T follicular helper cell (primary cell): ENCODE measurements at places on chromosomes 1 and 21.
A peak's percentile ranks its signal among the peaks of the same experiment; 100 is the strongest.

DNA sequence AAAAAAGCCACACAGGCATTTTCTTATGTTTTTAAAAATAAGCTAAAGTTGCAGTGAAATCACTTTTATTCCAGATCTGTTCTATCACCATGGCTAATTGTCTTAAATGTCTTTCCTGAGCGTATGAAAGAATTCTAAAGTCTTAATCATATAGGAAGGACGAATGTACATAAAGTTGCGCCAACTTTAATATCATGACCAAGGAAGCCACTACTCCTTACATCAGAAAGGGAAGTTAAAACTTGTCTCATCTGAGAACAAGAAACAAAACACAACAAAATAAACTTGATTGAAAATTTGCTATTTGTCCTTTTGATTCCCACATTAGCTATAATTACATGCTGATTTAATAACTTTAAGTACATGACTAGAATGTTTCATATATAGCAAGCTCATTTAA, 26.5 kb downstream of the CNIH4 start:
- no peak for DNase-seq

DNA sequence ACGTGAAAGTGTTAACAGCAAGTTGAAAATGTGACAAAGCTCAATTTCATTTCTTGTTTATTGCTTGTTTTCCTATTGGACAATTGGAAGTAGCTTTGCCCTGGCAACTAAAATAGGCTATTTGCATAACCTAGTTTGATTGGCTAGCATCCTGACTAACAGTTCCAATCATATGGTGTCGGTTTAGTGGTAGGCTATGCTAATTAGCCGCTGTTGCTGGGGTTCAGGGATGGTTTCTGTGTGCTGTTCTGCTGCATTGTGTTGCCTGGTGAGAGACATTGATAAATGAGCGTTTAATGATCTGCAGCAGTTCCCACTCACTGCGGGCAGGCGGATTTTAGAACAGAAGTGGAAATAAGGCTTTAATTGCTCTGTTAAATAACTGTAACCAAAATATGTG, 68.5 kb downstream of the DYRK1A start:
- peak; percentile 10 for DNase-seq

- DNase-seq = no peak
These were observed 164.1 kb downstream of the GALNT2 start for GRCh38 chr1:230230948-230231773.

DNA sequence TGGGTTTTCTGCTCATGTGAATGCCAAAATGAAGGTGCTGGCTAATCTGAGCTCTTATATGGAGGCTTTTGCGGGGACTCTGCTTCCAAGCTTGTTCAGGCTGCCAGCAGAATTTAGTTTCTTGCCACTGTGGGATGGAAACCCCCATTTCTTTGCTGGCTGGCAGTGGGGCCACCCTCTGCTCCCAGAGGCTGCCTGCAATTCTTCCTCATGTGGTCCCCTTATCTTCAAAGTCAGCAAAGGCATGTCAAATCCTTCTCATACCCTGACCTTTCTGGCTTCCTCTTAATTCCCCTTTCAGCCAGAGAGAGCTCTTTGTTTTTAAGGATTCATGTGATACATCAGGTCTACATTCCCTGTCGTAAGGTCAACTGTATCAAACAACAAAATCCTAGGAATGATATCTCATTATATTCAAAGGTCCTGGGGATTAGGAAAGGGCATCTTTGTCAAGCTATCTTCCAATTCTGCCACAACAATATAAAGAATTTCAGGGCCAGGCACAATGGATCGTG, 5.2 kb upstream of the GPR161 start:
- no peak for DNase-seq

GRCh38 chr1:1132956-1133750, 17.3 kb upstream of the C1orf159 start:
- no peak for DNase-seq

DNA sequence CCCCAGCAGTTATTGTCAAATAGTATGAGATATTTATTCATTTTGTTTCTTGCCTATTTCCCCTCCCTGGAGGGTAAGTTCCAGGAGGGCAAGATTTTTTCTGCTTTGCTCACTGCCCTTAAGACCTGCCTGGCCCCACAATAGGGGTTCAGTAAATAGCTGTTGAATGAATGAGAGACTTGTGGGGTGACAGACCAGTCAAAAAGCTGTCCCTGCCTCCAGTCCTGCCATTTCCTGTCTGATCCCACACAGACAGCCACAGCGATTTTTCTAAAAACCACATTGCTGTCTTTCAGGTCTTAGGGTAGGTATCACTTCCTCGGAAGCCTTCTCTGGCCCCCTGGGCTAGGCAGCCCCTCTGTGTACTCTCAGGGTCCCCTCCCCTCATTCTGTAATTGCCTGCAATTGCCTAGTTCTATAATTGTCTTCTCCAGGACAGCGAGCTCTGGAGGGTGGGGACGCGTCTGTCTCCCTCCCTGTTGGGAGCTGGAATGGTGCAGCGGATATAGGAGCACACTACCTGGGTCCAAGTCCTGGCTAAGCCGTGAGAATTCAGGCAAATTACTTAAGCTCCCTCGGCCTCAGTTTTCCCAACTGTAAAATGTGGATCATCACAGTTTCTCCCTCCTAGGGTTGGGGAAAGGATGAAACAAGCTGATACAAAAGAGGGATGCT, 1.8 kb upstream of the EXTL1 start:
- DNase-seq = no peak

- no peak for DNase-seq
These were observed 34.0 kb upstream of the RUNX3 start for GRCh38 chr1:24963943-24964693.

GRCh38 chr1:179082333-179082998, 596 bp downstream of the TOR3A start:
- peak; percentile 21 for DNase-seq

GRCh38 chr21:44792702-44793591, 8.7 kb downstream of the UBE2G2 start:
- peak; percentile 30 for DNase-seq

DNA sequence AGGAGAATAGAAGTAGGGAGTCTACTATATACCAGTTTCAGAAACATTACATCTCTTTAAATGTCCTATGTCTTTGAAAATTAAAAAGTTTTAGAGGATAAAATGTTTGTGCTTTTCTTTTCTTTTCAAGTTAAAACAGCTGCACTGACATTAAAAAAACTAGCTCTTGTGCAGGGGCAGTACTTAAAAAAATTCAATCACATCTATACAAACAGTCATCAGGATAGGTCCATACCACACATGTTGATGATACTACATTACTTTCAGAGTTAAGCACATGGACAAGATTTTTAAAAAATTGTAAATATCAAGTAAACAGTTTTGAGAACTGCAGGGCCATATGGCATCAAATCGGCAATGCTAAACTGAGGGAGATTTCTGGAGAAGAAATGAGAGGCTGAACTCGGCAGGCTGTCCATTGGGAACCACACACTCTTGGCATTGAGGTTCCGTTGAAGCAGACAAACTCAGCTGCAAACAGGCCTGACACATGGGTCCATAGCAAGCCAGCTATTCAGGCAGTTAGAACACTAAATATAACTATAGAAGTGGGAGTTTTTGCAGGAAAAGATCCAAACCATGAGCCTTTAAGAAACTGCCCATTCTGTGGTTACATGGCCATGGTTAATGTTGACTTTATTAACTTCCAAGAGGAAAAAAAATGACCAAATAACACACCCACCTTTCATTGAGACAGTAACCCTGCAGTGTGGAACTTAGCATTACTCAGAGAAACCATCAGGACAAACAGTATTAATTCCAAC, 84.5 kb upstream of the BCL10 start:
- no peak for DNase-seq

GRCh38 chr1:101474039-101474665, 237.3 kb downstream of the S1PR1 start:
- no peak for DNase-seq

DNA sequence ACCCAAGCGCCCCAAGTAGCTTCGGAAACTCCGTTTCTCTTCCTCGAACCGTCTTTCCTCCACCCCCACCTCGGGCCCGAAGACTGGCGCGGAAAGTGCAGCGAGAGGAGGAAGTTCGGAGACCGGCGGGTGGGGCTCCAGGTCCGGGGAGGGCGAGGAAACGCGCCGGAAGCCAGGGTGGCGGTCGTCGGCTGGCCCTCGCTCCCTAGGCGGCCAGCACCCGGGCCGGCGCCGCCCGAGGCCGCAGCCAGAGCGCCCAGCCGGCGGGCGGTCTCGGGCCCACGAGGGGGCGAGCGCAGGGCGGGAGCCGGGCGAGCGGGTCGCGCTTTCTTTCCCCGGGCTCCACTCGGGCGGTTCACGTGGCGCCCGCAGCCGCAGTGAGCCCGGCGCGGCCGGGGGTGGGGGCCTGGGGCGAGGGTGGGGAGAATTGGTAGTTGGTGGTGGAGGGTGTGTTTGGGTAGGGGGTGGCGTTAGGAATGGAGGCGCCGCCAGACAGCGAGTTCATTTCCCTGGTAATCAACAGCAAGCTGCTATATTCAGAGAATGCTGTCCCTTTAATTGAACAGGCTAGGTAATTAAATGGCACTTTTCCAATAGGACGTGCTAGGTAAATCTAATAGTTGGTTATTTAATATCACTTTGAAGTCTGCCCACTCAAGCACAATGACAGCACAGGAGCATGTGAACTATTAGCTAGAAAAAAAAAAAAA, 6.7 kb downstream of the LMO4 start:
- peak; percentile 28 for DNase-seq

DNA sequence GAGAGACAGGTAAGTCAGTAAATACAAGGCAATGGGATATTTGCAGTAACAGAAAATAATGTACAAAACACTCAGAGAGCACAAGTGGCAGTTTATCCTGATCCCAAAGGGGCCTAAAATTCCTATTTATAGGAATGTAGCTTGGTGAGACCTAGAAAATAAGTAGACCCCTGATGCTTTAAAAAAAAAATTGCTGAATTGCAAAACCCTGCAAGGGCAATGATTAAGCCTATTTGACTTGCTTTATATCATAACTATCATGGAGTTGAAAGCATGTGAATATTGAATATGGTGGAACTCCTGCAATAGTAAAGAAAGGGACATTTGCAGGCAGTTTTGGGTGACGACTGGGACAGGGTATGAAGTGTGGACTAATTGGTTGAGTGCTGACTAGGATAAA, 101.9 kb upstream of the C1orf21 start:
- DNase-seq = no peak

GRCh38 chr1:244957525-244957924, 93.2 kb upstream of the HNRNPU start:
- DNase-seq = no peak

GRCh38 chr1:59409549-59409948, 112.7 kb downstream of the FGGY start:
- DNase-seq = no peak

DNA sequence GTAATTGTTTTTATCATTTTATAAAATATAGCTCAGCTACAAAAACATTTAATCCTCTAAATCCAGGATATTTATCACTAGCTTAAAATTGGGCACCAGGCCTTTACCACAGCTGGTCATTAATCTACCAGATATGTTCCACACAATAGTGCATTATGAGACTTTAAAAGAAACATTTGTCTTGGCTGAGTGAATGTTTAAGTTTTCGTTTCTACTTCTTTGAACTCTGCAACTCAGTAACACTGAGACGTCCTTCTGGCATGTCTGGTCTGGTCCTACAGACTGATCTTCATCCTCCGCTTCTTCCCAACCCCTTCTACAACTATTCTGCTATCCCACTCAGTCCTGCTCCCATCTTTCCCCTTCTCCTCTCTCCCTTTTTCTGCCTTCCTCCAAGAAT, 296.2 kb downstream of the NEGR1 start:
- DNase-seq = no peak

- DNase-seq = no peak
These were observed 18.3 kb downstream of the IFI44 start for GRCh38 chr1:78667939-78668338.

DNA sequence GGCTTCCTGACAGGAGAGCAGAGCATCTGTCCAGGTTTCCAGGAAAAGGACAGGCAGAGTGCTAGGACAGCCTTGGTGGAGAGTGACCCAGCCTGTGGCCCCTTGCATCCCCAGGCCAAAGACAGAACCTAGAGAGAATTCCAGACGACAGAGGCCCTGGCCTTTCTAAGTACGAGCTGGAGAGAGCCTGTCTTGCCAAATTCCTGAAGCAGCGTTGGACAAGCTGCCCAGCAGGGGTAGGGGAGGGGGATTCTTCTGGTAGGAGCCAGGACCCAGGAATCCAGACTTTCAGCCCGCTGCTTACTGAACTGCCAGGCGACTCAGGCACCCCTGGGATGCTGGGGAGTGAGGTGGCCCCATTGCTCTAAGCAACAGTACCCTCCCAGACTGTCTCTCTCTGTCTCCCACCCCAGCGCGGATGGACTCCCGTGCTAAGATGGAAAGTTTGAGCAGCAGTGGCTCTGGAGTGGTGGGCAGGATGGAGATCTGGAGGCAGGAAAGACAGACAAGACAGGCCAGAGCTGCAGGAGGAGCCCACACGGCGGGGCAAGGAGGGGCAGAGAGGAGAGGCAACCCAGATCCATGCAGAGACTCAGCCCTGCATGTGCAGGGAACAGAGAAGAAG, 8.8 kb upstream of the PEAR1 start:
- no peak for DNase-seq

DNA sequence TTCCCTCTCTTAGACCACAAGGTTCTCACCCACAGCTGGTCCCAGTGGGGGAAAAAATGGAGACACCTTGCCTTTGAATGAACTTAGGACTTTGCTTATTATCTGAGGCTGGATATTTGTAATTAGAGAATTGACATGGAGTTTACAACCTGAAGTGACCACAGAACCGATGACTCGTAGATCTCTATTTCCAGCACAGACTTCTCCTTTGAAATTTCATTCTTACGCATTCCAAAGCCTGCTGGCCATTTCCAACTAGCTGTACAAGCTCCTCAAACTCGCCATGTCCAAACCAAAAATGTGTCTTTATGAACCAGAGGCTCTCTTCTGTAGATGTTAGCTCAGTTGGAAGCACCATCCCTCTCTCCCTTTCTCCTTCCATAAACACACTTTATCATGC, 12.0 kb downstream of the RAB7B start:
- no peak for DNase-seq

GRCh38 chr1:43256675-43257570, 12.9 kb upstream of the TMEM125 start:
- DNase-seq = no peak

GRCh38 chr1:43843684-43844083, 89.9 kb upstream of the ARTN start:
- no peak for DNase-seq

GRCh38 chr1:95364546-95364945, 130.5 kb downstream of the RWDD3 start:
- DNase-seq = no peak

- DNase-seq = no peak
These were observed 585 bp downstream of the NEGR1 start for GRCh38 chr1:72281637-72282270.
